ENCODE measurements at places on chromosomes 5 and 9.

DNA sequence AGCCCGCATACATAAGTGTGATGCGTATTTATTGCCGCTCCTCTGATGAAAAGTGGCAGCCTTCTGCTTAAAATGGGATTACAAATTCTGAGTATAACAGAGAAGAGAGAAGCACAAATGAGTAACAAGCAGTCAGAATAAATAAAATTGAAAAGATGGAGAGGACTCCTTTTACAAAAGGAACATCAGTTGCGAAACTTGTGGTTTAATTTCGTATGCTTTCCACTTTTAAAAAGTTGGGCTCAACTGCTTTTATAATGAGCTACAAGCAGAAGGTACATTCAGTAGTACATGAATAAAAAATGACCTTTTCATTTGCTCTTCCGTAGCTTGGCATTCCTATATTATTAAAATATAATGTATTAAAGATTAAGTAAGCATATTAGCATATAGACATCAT lies 320.0 kb downstream of the FBXL17 start:
- peak; percentile 13 for DNase-seq

DNA sequence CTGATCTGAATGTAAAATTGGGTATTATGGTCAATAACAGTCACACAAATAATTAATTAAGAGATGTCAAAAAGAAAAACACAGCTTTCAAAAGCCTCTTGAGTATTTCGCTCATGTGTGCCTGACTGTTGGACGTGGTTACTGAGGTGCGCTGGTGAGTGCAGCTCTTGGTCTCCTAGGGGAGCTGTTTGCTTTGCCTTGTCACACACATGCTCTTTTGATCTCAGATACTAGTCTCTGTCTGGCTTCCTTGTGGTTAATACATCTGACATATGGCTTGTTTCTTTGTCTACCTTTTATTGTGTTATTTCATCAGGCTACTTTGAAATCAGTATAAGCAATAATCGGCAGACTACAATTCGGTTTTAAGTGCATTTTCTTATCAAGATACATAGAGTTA lies 51.5 kb downstream of the PCSK1 start:
- no peak for DNase-seq

- no peak for DNase-seq
These were observed 353.7 kb downstream of the CSNK1G3 start for GRCh38 chr5:123865641-123866040.

GRCh38 chr5:84685121-84685894 lies 300.6 kb upstream of the EDIL3 start:
- no peak for DNase-seq

DNA sequence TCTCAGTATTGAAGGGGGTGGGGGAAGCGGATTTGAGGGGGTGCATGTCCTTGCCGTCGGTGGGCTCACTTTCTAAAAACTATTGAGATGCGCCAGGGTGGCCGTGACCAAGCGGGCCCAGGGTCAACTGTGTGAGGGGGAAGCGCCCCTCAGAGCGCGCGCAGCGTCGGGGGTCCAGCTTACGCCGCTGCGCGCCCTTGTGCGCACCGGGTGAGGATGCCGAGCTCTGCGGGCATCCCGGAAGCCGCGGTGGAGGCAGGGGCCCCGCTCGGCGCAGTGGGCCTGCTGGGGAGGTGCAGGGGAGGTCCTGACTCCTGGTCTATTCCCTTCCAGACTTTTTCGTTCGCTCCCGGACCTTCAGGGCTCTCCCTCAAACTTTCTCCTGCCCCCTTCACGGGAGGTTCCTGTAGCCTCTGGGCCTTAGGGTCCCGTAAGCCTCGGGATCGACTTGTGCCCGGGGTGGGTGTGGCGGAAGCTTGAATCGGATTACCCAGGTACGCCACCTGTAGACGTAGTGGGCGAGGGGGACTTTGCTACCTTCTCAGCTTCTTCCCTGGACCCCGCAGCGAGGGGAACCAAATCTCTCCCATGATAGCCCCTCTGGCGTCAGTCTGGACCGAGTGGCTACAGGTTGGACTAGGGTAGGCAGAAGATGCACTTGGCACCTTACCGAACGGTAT lies 2.5 kb upstream of the PRDM6 start:
- no peak for DNase-seq

GRCh38 chr9:23698161-23698560 lies 127.9 kb downstream of the ELAVL2 start:
- DNase-seq, result no peak

DNA sequence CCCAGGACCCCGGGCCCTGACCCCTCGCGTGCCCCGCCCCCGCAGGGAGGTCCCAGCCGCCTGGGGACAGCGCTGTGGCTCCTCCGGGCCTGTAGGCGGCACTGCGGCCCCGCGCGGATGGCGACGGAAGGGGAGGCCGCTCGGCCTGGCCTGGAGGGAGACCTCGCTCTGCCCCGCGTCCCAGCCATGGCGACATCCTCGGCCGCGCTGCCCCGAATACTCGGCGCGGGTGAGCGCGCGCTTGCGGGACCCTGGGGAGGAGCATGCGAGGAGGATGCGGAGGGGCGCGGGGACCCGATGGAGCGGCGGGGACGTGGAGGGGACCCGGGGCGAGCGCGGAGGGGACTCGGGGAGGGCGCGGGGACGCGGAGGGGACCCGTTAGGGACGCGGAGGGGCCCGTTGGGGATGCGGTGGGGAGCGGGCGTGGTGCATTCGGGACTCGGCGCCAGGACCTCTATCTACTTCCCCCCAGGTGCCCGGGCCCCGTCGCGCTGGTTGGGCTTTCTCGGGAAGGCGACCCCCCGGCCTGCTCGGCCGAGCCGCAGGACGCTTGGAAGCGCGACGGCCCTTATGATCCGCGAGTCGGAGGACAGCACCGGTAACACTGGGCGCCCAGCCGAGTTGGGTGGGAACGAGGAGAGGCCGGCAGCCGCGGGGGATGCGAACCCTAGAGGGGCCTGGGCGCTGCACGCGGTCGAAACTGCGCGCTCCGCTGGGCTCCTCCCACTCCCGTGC lies at the start of gene MRPS2:
Gene MRPS2, plus strand, starts transcription at position 158 of the 736 bp plus-strand sequence. Its CDS starts 29 bp downstream, at position 187.
- peak; percentile 96 for DNase-seq

- peak; percentile 70 for DNase-seq
These were observed 3.3 kb downstream of the GPX3 start for GRCh38 chr5:151023651-151024050.

- DNase-seq, result no peak
These were observed 977.2 kb upstream of the NUDT12 start for GRCh38 chr5:104539618-104540350.

- no peak for DNase-seq
These were observed 20.5 kb downstream of the SPINK5 start for GRCh38 chr5:148084269-148084668.

GRCh38 chr9:111646417-111646816 lies 15.0 kb upstream of the GNG10 start:
- DNase-seq, result no peak

DNA sequence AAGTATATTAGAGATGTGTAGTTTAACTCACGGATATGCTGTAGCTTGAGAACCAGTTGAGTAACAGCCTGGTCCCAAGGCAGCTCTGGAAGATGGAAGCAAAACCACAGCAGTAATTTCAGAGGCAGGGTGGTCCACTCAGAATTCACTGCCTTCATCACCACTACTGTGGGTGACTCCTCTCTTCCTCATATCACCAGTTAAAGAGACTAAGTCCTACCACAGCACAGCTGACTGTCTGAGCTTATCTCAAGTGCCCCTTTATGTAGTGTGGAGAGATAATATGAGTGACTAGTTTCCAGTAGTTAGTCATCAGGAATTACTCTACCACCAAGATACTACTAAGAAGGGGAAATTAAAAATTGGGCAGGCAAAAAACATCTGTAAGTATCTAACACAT lies 1571.2 kb upstream of the C9orf72 start:
- no peak for DNase-seq

GRCh38 chr9:89311346-89312221 lies 589 bp downstream of the CKS2 start:
- DNase-seq, result no peak

DNA sequence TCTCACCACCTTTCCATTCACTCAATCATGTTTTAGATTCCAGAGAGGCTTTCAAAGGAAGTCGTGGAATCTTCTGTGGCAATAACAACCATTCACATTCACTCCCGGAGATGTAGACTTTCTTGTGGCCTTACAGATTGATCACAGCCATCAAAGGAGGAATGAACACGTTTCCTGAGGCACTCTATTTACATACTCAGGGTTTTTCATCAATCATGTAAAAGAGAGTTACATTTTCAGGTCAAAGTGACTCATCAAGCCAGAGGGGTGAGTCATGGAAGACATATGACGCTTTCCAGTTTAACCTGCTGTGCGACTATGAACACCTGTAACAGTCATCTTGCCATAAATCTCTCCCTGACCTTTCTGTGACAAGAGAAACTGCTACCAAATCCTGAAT lies 39.3 kb upstream of the RAD23B start:
- DNase-seq, result peak; percentile 14

- no peak for DNase-seq
These were observed 9.7 kb upstream of the AJM1 start for GRCh38 chr9:136832581-136832980.

DNA sequence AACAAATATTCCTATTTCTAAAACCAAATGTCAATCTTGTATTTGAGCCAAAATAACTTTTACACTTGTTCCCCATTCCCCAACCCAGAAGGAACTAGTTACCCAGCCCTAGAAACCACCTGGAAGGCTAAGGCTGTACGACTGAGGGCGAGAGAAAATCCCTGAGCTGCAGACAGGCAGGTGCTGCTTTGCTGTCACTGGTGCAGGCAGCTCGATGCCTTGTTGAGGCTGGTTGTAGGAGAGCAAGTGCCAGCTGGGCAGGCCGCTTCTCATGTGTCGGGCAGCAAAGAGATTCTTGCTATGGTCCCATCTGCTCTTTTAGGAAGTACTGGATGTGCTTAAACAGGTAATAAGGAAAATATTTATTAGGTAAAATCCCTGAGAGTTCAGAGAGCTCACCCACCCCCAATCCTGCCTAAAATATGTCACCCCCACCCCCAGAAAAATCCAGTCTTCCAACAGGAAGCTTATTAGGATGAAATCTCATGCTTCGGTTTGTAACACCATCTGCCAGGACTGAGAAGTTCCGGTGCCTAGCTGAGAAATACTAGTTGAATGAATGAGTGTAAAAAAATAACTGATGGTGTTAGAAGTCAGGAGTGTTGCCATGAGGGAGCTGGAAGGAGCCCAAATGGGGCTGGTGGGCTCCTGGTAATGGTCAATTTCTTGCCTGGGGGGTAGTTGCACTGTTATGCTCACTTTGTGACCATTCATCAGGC lies 91.1 kb upstream of the DMRT1 start:
- DNase-seq, result no peak

DNA sequence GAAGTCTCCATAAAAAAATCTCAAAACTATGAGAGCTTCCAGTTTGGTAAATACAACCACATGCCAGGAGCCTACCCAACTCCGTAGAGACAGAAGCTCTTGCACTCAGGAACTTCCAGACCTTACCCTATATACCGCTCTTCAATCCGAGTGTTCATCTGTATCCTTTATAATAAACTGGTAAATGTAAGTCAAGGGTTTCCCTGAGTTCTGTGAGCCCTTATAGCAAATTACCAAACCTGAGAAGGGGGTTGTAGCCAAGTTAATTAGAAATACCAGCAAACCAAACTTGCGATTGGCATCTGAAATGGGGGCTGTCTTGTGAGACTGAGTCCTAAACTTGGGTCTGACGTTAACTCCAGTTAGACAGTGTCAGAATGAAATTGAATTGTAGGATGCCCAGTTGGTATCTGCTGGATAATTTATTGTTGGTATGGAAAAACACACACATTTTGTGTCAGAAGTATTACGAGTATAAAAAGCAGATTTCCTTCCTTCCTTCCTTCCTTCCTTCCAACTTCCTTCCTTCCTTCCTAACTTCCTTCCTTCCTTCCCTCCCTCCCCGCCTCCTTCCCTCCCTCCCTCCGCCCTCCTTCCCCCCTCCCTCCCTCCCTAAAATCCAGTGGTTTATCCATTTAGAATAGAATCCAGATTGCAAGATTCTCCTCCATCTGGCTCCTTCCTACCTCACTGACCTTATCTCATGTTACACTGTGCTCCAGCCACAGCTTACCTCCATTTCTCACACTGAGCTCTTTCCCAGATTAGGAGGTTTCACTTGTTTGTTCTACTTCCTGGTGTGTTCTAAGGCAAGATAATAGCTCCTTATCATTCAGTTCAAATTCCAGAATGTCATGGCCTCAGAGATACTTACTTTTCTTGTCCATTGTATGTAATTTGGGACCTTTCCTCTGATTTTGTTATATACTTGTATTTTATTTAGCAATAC lies 196.7 kb downstream of the WDR70 start:
- no peak for DNase-seq

DNA sequence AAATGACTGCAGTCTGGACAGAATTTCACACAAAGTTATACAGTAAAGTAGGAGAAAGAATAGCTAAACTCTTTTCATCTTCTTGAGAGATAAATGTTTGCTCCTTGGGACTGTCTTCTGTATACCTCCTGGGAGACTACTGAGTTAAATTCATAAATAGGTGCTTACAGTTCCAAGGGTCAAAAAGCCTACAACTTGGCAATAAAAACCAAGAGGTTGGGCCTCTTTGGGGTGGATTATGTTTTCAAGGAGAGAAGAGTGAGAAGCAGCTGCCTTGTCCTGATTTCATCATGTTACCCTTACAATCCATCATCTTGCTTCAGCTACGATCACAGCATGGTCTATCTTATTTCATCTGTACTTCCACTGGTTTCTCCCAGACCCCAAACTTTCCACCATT lies 213.2 kb upstream of the RPS23 start:
- DNase-seq, result no peak

DNA sequence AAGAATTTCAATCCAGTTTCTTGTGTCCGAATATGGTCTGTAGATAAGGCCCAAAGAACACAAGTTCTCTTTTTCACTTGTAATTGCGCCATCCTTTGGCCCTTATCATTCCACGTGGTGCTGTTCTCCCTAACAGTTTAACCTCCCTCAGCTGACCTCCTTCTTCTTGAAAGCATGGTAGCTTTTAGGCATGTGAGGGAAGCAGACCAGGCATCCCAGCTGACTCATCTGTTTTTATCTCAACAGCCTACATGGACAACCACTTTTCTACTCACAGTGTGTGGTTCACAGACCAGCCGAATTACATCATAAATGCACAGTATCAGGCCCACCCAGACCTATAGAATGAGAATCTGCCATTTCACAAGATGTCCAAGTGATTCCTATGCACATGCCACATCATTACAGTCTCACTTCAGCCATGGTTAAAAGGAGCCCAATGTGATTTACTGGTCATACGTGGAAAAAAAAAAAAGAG lies 26.9 kb upstream of the PLIN2 start:
- peak; percentile 53 for DNase-seq

GRCh38 chr5:126680191-126680817 lies 79.6 kb downstream of the PHAX start:
- DNase-seq, result peak; percentile 75

DNA sequence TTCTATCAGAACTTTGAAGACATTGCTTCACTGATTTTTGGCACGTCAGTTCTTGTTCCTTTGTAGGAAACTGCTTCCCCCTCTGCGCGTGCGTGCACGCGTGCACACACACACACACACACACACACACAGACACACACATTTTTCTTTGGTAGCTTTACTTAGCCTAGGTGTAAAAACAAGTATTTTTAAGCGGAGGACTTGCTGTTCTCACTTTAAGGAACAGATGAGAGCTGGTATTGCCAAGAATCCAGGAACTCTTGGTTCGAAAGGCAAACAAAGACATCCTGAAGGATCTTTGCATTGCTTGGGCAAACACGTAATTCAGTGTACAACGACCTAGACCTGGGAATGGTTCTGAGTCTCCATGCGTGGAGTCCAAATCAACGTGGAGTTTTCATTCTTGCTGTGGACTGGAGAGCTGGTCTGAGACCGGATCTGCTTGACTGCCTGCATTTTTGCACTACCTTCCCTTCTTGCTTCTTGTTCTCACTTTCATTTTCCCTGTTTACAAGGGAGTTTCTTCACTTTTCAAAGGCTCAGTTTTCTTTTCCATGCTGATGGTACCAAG lies 8.2 kb downstream of the TMEM268 start:
- DNase-seq, result no peak

Data from AG20443 (cell line).